ENCODE measurements at places on chromosomes 6 and 20.

DNA sequence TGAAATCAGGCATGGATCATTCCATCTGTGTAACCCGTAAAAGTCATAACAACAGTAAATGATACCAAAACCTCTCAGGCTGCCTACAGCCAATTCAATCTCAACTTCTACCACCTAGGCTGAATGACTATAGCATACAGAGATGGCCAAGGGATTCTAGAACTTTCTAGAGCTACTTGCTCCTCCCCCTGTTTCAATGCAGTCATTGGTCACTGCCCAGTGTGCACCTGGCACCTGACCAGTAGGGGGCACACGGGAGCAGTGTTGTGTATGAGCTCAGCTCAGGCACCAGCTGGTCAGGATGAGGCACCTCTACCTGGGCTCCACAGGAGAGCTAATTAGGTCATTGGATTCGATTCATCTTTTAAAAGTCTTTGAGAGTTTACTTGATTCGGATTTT, 86.2 kb downstream of the PLEKHG1 start:
- peak; percentile 22 for DNase-seq

DNA sequence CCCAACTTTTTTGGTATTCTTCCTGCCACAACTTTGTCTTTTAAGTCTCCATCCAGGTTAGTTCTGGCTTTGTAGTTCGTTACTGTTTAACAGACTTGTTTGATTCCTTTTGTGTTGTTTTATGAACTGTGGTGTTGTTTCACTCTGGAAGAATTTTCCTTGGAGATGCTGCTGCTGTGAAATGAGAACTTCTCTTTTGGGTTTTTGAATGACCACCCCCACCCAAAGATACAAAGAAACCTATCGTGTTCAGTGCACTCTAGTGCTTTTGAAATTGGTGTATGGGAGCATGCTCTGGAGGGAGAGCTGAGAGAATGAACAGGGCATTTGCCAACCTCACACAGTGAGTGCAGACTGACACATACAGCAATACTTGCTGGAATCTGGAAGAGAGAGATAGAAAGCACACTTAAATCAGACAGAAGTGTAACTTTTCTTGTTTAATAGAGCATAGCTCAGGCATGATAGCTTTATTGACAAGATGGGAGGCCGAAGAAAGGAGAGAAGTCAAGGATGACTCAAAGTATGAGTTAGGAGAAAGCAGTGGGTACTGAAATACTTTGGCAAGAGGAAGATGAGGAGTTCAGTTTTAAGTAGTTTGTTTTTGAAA, 293.1 kb downstream of the SOX4 start:
- DNase-seq: peak; percentile 46

- no peak for DNase-seq
Measured at GRCh38 chr6:165862813-165863212, 199.8 kb upstream of the PDE10A start.

- no peak for DNase-seq
Measured at GRCh38 chr6:127076466-127076865, 42.0 kb upstream of the RSPO3 start.

GRCh38 chr6:150297327-150298029, 71.3 kb upstream of the IYD start:
- peak; percentile 94 for DNase-seq

DNA sequence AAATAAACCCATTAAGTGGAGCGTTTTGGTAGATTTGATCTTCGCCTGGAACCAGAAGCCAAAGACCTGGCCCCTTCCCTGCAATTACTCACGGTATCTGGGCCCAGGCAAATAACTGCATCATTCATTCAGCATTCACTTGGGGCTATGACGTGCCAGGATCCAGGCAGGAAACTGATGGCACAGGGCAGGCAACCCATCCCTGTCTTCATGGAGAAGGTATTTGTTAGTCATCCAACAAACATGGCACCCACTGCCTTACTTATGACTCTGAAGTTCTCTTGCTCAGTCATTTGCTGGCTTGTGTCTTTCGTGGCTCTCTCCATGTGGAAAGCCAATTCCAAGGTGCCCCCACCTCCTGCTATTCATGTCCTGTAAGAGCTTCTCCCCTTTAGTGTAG, 232.4 kb downstream of the BMP7 start:
- no peak for DNase-seq

GRCh38 chr6:14827354-14827753, 418.5 kb upstream of the JARID2 start:
- no peak for DNase-seq

DNA sequence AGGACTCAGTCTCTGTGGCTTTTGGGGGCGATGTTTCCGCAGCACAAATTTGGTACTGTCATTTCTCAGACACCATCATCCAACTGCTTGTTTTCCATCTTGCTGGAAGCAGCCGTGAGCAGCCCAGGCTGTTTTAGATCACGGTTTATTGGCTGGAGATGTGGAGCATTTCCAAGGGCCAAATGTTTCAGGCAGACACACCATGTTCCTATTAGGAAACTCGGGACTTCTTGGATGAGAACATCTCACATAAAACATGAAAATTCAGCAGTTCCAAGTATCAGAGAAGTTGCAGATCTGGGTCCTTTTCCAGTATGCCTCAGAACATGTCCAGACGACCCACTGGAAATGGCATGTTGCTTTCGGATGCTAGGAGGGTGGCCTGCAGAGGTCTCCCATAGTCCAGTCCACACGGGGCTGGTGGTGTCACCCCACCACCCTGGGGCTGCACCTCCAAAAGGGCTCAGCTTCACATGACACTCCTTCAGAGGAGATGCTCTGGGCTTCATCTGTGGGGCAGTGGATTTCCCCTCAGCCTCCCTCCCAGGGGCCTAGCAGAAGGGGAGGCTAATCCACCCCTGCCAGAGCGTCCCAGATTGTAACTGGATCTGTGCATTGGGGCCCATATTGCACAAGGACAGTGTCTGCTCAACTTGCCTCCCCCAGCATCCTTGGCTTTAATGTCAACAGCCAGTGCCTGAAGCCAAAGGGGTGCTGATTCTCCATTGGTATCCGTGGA, 176.3 kb downstream of the SCP2D1 start:
- DNase-seq: no peak

GRCh38 chr6:141169419-141169818, 963.3 kb upstream of the GJE1 start:
- DNase-seq: peak; percentile 86

DNA sequence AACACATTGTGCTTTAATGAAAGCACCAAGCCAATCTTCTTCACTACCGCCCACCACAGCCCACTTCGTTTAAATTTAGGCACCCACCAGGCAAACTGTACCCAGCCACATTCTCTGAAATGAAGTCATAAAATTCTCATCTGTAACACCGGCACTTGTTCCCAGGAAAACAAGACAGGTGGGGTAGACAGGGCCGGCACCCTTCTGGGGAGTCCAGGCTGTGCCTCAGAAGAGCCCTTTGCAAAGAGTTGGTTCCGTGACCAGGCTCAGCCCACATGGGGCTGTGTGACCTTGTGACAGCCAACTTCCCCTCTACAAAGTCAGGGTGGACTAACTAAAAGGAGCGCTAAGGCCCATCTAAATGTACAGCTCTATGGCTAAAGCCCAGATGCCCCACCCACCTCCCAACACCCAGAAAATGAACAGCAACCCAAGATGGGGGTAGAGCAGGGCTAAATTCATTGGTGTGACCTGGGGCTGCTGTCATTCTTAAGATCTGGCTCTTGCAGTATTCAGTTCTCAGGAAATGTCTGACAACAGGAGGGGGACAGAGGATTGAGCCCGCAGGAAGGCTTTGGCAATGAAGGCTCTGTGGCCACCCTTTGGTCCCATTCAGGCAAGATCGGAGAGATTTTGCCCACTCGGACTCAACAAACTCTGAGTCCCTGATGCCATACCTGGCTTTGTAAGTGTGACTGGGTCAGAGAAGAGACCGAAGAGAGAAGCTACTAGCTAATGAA, 56.7 kb downstream of the TRERF1 start:
- no peak for DNase-seq

All from fibroblast of mammary gland (primary cell).